HS-5 (cell line): ENCODE measurements at places on chromosomes 2 and 18.

DNA sequence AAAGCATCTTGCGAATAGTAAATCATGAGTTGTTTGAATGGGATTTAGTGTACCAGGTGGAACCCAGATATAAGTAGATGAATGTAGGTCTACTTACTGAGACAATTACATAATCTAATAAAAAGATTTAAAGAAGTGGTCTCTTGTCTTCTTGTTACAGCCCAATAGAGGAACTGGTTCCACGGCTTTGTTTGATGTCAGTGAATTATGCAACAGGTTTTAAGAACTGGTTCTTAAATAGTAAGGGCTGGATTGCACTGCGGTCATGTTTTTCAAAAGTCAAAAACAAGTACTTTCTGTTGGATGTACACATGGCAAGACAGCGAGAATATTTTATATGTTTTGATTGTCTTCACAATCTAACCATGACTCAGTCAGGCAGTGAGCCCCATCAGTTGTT, 15.4 kb upstream of the SLC9A2 start:
- DNase-seq = no peak

DNA sequence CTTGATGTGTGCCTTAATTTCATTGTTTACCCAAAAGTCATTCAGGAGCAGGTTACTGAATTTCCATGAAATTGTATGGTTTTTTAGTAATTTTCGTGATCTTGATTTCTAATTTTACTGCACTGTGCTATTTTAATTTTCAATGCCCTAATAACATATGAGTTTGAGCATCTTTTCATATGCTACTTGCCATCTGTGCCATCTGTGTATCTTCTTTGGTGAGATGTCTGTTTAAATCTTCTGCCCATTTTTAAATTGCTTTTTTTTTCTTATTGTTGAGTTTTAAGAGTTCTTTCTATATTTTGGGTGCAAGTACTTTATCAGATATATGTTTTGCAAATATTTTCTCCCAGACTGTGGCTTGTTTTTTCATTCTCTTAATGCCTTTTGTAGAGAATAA, 165.9 kb downstream of the ST6GAL2 start:
- DNase-seq = no peak

DNA sequence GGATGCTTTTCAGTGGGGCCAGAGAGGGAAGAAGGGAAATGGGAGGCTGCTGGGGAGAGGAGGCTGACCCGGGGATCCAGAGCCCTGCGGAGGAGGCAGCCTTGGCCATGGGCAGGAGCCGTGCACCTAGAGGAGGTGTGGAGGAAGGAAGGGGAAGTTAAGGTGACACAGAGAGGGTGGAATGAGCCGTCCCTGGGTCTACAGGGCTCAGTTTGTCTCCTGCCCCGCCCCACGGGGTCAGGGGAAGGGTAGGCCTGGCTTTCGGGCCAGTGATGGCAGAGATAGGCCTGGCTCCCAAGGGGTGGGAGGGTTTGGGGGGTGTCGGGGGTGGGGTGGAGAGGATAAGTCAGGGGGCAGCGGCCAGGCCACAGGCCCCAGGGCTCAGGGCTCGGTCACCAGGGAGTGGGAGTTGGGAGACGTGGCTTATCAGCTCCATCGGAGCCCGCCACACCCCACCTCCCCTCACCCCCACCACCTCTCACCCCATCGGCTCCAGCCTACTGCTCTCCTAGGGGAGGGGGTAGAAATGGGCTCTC, 39.5 kb upstream of the NOTO start:
- DNase-seq = no peak

- no peak for DNase-seq
Observed at GRCh38 chr2:39469807-39470206, 32.7 kb upstream of the MAP4K3 start.

DNA sequence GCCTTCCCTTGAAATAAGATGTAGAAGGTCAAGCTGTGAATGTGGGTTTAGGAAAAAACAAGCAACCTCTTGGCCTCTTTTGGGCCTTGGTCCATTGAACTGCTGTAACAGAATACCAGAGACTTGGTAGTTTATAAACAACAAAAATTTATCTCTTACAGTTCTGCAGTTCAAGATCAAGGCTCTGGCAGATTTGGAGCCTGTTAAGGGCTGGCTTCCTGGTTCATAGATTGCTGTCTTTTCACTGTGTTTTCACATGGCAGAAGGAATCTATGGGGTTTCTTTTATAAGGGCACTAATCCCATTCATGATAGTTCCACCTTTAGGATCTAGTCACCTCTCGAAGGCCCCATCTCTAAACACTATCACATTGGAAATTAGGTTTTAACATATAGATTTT, 20.2 kb upstream of the STK17B start:
- DNase-seq = no peak

DNA sequence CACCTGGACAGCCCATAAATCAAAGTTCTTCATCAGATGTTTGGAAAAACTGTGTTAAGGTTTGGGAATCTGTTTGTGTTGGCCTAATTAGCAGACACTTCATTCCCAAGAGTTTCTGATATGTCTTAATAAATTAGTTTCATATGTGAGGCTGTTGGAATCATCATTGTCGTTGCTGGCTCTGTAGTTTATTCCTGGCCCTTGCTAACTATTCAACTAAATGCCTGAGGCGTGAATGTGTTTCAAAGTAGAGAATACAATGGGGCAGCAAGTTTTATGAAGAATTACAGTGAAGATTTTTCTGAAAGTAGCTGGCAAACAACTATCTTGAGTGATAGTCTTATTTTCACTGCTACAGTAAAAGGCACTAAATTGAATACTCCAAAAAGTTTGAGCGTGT, 141.1 kb downstream of the PARD3B start:
- no peak for DNase-seq

DNA sequence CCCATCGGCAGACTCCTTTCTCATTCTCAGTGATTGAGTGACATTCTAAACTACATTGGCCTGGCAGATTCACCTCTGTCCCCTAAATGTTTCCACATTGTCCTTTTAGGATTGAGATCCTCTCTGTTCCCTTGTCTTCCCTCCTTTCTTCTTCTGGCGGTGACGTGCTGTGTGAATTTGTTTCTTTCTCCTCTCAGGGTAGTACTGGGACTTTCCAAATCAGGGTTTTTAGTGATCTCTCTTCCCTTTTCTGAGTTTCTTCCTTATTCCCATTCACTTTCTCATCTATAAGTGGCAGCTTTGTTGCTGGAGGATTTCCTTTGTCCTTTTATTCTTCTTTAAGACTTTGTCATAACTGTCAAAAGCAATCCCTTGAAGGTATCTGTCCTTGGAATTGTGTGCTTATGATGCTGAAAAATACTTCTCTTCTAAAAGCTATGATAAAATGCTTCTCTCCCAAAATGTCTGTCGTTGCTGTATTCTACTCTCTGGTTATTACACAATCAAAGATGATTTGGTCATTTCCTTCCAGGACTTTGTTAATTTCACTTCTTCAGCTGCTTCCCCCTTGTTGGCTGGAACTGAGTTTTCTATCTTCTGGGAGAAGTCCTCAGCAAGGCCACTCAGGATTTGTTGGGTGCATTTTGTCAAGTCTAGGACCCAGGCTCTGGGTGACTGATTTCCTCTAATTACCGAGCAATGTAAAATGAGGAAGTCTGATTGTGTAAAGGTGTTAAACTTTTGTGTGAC, 4.9 kb upstream of the IL1B start:
- no peak for DNase-seq

GRCh38 chr2:181178823-181179412, 198.5 kb downstream of the UBE2E3 start:
- DNase-seq = no peak
